ENCODE measurements at places on chromosomes 16 and 17.

DNA sequence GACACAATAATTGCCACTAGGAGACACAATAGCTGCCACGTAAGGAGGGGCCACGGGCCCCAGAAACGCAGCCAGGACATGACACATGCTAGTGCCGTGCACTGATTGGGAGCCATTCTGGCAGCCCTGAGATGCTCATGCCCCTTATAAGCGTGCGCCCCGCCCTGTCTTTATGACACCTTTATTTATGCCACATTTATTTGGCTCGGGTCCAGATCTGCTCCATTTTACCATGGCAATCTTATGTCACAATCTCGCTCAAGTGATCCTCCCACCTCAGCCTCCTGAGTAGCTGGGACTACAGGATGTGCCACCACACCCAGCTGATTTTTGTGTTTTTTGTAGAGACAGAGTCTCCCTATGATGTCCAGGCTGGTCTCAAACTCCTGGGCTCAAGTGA, 43.8 kb upstream of the NF1 start:
- no peak for ATAC-seq

DNA sequence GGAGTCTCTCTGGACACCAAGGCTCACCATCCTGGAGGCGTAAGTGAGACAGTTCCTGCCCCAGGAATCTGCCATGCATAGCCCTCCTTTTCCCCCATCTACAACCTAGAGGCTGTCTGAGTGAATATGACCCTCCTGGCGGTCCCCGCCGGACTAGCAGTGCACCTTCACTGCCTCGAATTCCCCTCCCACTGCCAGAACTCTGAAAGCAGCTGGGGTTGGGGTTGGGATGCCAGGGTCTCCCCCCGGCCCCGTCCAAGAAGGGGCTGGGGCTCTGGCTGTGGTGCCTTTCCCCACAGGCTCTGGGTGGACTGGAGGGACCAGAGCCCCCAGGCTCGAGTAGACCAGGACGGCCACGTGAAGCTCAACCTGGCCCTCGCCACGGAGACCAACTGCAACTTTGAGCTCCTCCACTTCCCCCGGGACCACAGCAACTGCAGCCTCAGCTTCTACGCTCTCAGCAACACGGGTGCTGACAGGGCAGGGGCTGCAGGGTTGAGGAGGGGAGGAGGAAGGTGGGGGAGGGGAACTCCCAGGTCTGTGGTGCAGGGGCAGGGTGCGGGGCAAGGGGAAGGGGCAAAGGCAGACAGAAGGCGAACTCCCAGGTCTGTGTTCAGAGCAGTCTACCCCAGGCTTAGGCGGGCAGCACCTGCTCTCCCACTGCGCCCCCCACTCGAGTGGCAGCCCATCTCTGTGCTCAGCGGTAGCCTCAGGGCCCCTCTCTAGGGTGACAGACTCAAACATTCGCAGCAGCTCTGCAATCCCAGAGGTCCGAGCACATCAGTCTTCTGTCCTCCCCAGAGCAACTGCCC, 1.2 kb downstream of the ZACN start:
- no peak for ATAC-seq

- no peak for ATAC-seq
Measured at GRCh38 chr17:7530023-7530900, 18.6 kb upstream of the TNFSF12 start.

DNA sequence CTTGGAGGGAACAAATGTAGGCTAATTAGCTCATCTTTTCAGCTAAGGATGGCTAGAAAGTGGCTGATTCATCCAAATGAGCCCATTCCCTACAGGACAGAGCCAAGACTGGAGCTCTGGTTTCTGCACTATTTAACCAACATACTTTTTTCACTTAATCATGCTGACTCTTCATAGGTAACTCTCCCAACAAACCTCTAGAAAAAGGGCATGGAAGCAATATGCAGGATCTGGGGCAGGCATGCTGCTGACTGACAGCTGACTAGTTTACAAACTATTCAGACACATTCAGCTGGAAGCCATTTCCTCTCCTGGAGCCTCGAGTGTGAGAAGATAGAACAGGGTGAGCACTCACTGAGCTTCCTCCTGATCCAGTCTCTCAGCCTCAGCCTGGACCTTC, 6.2 kb downstream of the BECN1 start:
- ATAC-seq, result no peak
